ENCODE measurements at places on chromosomes 6 and 20. TPM values are rescaled to one million over a fixed set of nuclear protein-coding genes. Genes with fewer than 3 reads are reported as not detected.

- peak; percentile 47 for DNase-seq
Measured at GRCh38 chr20:3784216-3784853, 2.2 kb downstream of the CENPB start.

- DNase-seq, result peak; percentile 81
Measured at GRCh38 chr20:46512943-46513844, at the start of gene ZNF334. TSS of gene ZNF334 (minus strand) at chr20:46513559. CDS start at chr20:46512102, 1,457 bp downstream.

GRCh38 chr20:15902493-15902892, 670.8 kb downstream of the KIF16B start:
- DNase-seq, result no peak

DNA sequence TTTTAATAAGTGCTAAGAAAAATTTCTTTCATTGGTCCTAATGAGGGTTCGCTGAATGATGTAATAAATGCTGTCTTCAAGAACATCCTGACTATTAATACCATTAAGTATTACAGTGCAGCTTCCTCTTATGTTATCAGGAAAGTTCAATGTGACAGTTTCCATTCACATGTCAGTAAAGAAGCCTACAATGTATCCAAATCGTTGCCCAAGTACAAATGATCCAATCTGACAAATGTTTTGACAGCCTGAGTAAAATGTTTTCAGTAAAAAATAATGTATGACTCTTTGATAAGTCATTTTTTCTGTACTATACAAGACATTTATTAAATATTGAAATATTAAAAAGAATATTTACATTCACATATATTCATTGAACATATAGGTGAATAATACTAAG, 496.1 kb upstream of the MANEA start:
- no peak for DNase-seq

The SLC17A3 gene
- total RNA-seq, result not detected

DNA sequence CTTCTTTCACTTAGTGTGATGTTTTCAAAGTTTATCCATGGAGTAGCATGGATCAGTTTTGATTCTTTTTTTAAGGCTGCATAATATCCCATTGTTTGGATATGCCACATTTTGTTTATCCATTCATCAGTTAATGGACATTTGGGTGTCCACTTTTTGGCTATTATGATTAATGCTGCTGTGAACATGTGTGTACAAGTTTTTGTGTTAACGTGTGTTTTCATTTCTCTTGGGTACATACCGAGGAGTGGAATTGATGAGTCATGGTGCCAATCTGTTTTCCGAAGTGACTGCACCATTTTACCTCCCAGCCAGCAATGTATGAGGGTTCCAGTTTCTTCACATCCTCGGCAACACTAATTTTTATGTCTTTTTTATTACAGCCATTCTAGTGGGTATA, 78.4 kb upstream of the CCDC28A start:
- no peak for DNase-seq

The XKR7 gene
- 0.06 TPM for total RNA-seq

DNA sequence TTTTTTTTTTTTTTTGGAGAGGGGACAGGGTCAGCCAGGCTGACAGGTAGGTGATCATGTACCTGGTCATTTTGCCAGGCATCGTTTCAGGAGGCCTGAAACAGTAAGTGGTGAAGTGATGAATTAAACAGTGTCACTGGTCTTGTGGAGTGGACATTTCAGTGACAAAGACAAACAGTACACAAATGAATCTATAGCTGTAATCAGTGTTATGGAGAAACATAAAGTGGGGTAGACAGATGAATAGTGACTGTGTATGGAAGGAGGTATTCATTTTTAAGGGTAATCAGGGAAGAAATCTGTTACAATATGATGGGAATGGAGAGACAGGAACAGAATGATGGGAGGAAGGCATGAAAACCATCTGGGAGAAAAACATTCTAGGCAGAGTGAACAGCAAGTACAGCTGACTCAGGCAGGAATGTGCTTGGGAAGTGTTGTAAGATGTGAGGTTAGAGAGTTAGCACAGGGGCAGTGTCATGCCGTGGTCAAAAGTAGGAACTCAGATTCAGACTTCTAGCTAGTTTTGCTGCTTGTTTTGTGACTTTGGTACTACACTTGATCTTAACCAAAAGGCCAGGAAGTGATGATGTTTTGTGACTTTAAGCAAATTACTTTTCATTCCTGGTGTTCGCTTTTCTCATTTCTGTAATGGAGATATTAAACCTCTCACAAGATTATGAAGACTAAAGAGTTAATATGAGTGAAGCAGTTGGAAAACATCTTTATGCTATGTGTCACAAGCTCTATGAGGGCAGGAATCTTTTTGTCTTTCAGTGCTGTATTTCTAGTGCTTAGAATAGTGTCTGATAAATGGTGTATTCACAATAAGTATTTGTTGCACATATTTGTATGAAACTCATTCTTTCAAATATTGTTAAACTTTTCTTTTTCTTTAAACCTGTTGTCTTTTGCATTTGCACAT, 43.4 kb downstream of the QKI start:
- DNase-seq, result no peak

The L3MBTL1 gene
- total RNA-seq, result 10.5 TPM

The BPI gene
- 0.44 TPM for total RNA-seq

The UNC5CL gene
- total RNA-seq, result 1.1 TPM

The SMLR1 gene
- not detected for total RNA-seq

The HLA-B gene
- 2,736 TPM for total RNA-seq

GRCh38 chr20:1671891-1672669, 14.5 kb upstream of the SIRPG start:
- no peak for DNase-seq

DNA sequence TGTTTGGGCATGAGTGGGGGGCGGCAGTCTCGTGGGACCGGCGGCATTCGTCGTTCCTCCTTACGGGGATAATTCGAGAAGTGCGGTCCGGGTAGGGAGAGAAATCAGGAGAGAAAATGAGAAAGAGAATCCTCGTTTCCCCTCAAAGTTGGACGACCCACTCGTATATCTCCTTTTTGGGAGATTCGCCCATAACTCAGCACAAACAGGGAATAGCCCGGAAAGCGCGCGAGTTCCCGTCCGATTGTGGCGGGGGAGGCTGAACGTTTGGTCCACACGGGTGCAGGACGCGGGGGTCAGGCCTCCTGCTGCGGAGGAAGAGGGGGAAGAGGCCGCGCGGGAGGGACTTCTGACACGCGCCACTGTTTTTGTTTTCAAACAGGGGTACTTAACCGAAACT, 42.4 kb downstream of the POPDC3 start:
- DNase-seq, result no peak

The CTAGE9 gene
- not detected for total RNA-seq

DNA sequence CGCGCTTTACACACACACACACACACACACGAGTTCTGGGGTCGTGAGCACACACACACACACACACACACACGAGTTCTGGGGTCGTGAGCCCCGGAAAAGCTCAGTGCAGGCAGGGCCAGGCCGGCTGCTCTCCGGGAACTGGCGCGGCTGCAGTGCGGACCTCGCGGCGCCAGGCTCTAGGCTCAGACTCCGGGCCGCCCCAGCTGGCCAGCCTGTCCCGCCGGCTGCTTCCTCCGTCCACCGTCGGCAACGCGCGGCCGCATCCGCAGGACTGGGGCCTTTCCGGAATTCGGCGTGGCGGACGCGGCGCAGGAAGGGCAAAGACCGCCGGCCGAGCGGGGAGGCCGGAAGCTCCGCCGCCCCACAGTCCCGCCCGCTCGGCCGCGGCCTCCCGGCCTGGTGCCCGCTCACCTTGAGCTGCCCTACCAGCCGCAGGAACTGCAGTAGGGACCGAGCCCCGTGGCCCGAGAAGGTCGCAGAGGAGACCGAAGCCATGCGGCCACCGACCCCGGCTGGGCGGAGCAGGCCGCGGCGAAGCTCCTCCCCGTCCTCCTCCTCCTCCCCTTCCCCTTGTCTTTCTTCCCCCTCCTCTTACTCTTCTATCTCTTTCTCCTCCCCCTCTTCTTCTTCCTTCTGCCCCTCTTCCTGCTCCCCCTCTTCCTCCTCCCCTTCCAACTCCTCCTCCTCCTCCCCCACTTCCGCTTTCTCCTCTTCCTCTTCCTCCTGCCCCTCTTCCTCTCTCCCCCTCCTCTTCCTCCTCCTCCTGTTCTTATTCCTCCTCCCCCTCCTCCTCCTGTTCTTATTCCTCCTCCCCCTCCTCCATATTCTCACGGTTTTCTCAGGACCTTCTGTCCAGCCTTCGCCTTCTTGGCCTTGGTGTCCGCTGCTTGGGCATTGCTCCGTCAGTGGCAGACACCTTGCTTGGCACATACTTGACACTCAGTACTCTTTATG, at the start of gene HDDC2:
TSS of gene HDDC2 (minus strand) at position 533 of the 957 bp plus-strand sequence. CDS start at position 498, 35 bp downstream.
- DNase-seq, result peak; percentile 85

GRCh38 chr20:3090565-3090964, 6.0 kb upstream of the AVP start:
- DNase-seq, result no peak

- no peak for DNase-seq
Measured at GRCh38 chr6:107585815-107586435, 96.0 kb downstream of the SOBP start.

DNA sequence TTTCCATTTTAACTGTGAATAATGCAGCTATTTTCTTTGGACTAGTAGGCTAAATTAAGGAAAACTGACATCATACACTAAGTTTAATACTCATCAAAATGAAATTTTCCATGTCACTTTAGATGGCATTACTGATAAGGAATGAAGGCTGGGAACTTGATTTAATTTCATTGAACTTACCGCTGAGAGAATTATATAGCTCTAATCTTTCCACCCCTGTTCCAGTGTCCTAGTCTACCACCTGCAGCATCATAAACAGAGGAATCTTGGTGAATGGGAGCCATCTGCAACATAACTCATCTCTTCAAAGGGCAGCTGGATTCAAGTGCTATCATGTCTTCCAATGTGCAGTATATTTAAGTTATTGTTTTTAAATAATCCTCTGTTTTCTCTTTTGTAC, 1395.2 kb downstream of the EPHA7 start:
- DNase-seq, result no peak

DNA sequence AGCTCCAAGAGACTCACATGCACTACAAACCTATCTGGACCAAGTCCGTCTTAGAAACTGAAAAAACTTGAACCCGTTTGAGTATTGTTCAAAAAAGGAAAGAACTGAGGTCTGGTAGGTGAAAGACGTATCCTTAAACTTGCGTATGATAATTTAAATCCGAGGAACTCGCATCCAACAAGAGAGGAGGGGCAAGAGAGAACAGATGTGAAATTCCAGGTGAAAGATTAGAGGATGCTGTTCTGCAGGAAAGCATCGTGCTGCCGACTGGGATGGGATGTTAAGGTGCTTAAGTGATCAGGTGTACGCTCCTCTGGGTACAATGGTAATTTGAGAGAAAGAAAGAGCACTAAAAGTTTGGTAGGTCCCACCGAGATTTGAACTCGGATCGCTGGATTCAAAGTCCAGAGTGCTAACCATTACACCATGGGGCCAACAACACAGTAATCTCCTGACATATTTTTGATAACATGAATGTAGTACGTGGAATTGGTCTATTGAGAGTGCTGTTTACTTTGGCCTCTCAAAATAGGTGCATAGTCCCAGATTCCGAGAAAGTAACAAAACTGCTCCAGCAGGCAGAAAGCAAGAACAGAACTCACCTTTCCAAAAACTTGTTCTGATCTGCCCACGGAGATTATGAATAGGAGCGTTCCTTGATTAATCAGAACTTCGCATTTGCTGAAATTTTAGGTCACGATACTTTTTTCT, 53.5 kb upstream of the BTN3A2 start:
- no peak for DNase-seq

DNA sequence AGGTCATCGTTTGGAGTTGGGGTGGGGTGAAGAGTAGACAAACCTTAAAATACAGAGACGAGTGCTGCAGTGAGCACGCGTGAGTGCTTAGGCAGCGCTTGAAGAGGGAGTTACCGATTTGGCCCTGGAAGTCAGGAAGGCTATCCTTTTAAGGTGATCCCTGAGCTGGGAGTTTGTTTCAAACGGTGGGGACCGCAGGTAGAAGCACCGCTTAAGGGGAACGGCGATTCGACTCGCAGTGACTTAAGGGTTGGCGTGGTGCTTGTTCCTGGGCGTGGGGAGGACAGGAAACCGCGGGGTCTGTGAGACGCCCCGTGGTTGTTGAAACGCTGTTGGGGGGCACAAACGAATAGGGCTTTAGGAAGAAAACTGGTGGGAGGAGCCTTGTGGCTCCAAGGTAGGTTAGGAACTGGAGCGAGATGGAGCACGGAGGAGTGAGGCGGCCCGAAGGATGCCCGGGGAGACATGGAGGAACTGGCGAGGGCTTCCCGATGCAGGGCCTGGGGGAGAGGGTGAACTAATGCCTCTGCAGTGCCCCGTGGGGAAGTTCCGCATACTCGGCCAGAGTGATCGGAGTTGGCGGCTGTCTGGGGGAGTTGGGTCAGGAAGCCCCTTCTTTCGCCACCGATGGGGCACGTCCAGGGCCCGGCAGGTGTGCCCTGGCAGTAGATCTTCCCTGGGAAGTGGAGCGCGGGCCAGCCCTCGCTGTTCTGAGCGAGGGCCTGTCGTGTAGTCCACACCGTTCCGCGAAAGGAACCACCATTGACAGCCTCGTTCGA, 1.3 kb upstream of the CDYL start:
- peak; percentile 68 for DNase-seq

The GABRR2 gene
- 1.2 TPM for total RNA-seq

DNA sequence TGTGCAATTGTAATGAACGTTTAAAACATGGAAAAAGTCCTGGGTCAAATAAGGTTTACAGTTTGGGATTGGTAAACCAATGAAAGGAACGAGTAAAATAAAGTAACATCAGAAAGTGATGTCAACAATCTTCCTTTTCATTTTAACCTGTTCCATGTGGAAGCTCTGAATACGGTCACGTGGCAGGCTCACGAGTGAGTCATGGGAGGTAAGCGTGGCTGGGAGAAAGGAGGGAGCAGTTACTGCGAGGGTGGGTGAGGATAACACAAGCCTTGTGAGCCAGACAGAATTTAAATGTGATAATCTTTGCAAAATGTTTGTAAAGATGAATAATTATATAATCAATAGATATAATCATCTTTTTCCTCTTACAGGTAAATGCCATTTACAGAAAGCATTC, 171.3 kb upstream of the HDAC2 start:
- DNase-seq, result no peak

DNA sequence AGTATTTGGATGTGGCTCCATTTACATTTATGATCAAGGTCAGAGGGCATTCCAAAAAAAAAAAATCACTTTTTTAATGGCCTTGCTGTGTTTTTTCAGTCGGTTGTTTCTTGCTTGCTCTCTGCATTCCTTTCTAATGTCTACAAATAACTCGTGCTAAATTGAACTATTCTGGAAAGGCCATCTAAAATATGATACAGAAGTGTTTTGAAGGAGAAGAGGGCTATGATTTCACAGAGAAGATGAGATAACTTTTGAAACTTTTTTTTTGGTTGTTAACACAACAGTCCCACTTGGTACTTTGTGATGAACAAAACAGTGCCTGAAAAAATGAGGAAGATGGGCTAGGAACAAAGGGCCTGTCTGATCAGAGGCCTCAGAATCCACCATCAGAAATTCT, 156.1 kb upstream of the SMLR1 start:
- DNase-seq, result no peak

DNA sequence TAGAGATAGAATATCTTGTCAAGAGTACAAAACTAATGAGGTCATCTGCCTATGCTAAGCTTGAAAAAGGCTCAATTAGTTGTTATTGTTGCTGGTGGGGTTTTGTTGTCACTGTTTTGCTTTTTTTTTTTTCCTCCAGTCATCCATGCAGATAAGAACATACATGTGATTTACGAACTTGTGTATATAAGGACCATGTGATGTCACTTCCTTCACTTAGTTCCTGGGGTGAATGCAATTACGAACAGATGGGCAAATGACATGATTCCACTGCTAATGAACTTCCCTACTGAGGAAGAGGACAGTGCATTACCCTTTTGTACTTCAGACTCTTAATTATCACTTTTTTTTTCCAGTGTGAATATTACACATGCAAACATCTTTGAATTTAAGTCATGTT, 1175.3 kb upstream of the GJE1 start:
- DNase-seq, result no peak

Measured in lower lobe of right lung (tissue), 2 donors.